ENCODE measurements at places on chromosomes 2 and 18.

DNA sequence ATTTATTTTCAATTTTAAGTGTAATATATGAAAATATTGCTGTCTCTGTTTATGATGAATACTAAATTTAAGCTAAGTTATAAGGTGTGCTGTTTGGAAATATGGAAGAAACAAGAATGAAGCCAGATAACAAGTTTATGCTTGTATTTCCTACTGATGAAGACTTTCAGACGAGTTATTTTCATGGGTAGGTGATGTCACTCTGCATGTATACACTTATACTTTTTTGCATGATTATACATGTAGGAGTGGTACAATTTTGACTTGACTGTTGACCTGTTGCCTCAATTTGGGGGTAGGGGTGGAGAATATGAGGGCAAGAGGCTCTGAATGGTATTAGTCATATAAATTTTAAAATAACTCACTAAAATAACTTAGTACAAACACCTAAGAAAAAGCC lies 133.7 kb downstream of the HAUS1 start:
- no peak for DNase-seq

- DNase-seq: no peak
These were observed 15.6 kb upstream of the ACTG2 start for GRCh38 chr2:73877071-73877802.

DNA sequence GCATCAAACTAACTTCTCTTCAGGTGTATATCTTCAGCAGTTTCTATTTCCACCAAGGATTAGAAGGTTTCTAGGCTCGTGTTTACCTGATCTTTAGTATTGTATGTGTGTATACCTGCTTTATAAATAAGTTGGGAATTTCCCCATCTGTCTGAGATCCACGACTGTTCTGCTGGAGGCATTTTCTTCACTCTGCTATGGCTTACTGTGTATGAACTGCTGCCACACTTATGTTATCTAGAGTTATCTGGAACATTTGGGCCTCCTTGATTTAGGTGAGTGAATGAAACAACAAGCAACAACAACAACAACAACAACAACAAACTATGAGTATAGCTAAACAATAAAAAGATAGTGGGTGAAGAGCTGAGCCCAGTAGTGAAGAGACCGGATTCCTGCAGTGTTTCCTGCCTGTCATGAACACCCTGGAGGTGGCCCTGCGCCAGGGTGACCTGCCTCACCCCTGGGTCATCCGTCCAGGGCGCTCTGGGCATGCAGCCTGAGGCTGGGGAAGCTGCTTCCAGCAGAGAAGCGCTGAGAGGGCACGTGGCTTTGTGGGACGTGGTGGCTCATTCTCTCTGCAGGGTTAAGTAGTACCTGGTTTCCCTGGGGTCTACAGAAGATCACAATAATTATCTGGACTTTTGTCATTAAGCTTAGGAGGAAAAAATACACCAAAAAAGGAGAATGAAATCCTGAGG lies 56.1 kb upstream of the GATA6 start:
- no peak for DNase-seq

DNA sequence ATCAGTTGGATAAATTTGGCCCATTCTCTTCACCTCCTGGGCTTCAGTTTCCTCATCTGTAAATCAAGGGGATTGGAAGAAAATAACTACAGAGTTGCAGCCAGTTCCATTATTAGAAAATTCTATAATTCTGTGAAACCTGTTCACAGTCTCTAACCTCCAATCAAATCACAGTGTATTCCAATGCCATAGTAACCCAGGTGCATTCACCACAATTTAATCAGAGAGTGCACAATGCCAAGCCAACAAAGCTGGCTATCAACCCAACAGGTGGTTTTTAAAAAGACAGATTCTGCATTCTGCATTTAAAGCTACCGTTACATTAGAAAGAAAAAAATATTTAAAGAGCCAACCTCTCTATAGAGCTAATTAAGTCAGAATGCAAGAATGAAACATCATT lies 308.6 kb downstream of the RNF144A start:
- DNase-seq: no peak

GRCh38 chr2:108612153-108612513 lies 77.9 kb downstream of the LIMS1 start:
- peak; percentile 60 for DNase-seq

DNA sequence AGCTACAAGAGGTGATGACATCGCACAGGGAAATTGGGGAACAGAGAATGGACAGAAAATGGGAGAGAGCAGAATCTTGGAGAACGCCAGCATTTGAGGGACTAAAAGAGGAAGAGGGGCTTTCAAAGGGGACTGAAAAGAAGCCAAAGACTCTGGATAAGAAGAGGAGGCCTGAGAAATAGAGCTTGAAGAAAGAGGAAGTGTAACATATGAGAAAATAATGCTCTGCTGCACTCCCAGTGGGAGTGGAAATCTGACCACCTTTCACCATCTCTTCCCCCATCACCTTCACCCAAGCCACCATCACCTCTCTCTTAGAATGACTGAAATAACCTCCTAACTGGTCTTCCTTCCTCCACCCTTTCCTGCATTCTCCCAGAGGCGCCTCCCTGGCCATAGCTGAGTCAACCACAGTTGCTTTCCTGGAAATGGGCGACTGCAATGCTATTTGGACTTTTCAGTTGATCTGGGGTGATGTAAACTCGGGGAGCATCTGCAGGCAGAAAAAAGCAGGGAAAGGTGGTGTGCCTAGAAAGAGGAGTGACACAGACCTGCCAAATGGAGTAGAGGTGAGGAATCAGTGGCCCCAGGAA lies 16.8 kb downstream of the CXCR1 start:
- no peak for DNase-seq

DNA sequence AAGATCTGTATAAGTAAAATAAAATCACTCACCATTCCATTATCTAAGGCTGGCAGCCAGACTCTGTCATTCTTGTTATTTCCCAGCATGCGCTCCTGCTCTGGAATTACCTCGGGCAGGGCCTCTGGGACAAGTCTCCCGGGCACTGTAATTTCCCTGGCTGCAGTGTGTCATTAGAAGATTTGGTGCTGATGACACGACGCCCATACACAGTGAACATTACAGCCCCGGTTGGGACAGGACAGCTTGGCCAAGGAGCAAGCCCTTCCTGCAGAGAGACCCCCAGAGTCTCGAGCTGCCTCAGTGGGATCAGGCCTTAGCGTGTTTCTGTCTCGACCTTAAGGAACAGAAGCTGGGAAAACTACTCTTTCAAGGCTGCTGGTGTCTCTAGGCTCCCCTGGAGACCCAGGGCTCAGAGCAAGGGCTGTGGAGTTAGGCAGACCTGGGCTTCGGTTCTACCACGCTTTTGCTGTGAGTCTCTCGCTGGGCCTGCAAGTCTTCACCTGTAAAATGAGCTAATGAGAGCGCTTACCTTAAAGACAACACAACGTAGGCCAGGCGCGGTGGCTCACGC lies 39.7 kb downstream of the SMAD7 start:
- no peak for DNase-seq

DNA sequence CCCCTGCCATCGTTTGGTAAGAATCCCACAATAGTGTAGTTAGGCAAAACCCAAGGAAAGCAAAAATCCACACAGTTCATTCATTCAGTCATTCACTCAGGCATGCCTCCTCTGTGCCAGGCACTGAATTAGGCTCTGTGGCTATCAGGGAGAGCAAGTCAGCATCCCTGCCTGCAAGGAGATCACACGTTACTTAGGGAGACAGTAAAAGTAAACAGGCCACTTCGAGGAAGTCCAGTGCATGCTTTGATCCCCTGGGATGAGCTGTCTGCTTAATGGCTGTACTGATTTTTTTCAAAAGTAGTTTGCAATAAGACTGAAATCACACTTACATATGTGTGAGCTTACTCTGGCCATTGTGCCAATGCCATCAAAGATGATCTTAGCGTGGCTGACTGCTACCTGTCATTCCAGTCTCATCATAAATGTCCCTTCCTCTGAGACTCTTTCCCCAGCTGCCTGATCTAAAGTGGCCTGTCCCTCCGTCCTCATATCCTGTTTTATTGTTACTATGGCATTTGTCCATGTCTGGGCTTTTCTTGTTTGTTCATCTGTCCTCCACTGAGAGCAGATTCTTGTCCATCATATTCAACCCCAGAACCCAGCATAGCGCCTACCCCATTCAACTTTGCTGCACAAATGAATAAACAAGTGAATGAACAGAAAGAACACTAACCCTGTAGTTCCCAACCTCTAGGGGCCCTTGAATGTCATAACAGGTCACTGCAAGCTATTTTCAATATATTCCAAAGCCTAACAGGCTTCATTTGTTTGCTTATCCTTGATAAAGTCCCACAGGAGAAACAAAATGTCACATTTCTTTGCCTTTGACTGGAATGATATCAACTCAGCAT lies 84.1 kb downstream of the GALNT14 start:
- no peak for DNase-seq

DNA sequence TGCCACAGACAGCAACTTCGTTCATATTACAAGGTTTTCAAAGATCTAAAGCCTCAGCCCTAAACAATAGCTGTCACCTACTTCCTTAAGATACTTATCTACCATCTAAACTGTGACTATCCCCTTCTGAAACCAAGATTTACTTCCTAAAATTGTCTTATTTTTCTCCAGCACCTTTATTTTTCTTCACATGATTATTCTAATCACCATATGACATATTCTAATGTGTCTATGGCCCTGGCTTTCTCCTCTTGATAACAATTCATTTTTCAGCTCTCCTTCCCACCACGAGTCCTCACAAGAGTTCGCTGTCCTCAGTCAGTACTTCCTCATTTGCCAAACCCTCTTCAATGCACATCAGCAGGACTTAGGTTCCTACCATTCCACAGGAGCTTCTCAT lies 53.9 kb downstream of the RTTN start:
- DNase-seq: no peak

GRCh38 chr2:120656273-120656950 lies 79.3 kb upstream of the GLI2 start:
- DNase-seq: no peak

- DNase-seq: no peak
These were observed 124.5 kb upstream of the CDCA7 start for GRCh38 chr2:173230181-173230580.

DNA sequence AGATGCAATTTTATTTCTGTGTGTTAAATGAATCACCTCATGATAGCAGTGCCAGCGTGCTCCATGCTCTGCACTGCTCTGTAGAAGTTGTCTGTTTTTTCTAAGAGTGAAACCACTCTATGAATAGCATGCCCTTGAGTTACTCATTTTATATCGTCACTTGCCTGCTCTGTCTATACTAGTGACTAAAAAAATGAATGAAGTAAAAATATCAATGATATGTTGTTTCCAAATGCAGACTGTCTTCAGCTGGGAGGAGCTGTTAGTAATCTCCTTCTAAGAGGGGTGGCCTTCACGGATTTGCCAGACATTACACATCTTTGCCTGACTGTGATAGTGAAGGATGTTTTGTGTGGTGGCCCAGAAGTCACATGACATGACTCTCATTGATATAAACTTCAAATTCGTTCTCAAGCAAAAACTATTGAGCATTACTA lies 852.1 kb downstream of the CNTNAP5 start:
- no peak for DNase-seq

DNA sequence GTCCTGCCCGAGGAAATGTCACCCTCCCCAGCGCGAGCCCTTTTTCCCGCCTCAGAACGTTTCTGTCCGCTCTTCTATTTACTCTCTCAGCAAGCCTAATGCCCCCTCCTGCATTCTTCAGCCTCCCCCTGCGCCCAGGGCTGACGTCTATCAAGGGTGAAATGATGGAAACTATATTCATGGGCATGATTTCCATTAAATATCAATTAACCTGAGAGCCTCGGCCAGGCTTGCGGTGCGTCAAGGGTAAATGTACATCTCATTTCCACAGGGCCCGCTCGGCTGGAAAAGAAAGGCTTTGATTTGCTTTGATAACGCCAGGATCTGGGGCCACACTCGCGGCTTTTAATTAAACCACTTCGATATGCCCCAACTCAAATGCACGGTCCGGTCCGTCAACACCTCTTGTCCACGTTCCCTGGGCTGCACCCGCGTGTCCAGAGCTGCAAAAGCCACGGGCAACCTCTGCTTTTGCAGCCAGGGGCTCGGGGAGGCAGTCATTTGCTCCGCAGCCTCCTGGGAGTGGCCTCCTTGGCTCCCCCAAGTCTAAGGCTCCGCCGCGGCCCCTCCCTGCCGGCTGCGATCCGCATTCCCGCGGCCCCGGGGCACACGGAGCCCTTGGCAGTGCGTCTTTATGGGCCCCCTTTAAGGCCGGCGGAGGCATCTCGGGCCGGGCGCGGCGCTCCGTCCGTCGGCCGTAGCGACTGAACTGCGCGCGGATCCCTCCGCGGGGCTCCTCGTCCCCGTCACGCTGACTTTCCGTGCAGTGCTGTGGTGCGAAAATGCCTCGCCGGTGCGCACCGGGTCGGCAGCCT lies at the start of gene HOXD8:
Gene HOXD8, plus strand, starts transcription at position 724 of the 815 bp plus-strand sequence. CDS start 662 bp downstream, outside the sequence.
- no peak for DNase-seq

DNA sequence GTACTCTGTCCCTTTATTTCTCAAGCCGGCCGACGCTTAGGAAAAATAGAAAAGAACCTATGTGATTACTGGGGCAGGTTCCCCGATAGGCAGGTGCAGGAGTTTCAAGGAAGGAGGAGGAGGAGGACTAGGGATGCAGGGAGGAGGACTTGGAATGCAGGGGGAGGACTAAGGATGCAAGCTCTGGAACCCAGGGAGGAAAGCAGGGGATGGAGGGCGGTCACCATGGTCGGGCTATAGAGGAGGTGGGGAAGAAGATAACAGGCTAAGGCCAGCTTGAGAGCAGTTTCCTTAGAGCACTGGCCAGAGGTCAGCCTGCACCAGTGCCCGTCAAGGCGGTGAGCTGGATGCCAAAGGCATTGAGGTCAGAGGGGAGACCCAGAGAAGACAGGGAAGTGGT lies 18.7 kb upstream of the B3GNT7 start:
- no peak for DNase-seq

DNA sequence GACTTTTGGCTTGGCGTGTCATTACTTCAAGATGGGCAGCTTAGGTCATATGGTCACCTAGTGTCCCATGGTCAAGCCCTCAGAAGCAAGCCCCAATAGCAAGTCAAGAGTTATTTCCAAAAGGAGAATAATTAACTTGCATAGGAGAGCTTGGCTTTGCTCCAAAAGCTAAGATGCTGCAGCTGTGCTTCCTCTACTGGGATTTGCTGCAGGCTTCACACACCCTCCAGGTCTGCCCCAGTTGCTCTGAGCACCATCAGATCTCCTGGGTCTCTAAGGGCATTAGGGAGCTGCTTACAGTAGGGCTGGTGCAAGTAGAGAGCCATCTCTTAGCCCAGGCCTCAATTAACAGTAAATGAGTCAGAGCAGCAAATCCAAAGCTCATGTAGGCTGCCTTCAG lies 46.6 kb downstream of the THUMPD2 start:
- DNase-seq: no peak

GRCh38 chr18:48826271-48826670 lies 124.5 kb downstream of the SMAD7 start:
- no peak for DNase-seq

All from stimulated activated CD4-positive, alpha-beta T cell treated with anti-CD3 and anti-CD28 coated beads, Interleukin-15, amount 100 ng/mL, for 24 hours (primary cell).